Prostate gland (tissue), 2 donors: ENCODE measurements at places on chromosomes 13 and 19. TPM values are rescaled to one million over a fixed set of nuclear protein-coding genes. Genes with fewer than 3 reads are reported as not detected.

Gene FGF9
- 0.14 TPM for total RNA-seq

Gene TLE6
- 5.9 TPM for total RNA-seq

Gene ISYNA1
- 690 TPM for total RNA-seq

Gene LYPD3
- 9.8 TPM for total RNA-seq

Gene FFAR1
- total RNA-seq = not detected

Gene C19orf67
- total RNA-seq = not detected

Gene RAB3D
- 33.9 TPM for total RNA-seq

Gene SIGLEC7
- total RNA-seq = not detected

Gene CYP4F22
- 48.1 TPM for total RNA-seq

Gene GZMM
- total RNA-seq = 0.68 TPM

Gene MPND
- 18.2 TPM for total RNA-seq

Gene ZNF221
- total RNA-seq = 8.0 TPM

Gene KCNN1
- 5.6 TPM for total RNA-seq

Gene IGFLR1
- total RNA-seq = 16.1 TPM

Gene THSD8
- total RNA-seq = 0.91 TPM

Gene GTF2F1
- total RNA-seq = 70.7 TPM

Gene CEACAM7
- not detected for total RNA-seq

Gene PRR22
- 1.6 TPM for total RNA-seq
